ENCODE measurements at places on chromosomes 5 and 9. TPM values are rescaled to one million over a fixed set of nuclear protein-coding genes. Genes with fewer than 3 reads are reported as not detected.

Gene ANKRD55
- total RNA-seq = not detected

Gene STPG3
- 0.66 TPM for total RNA-seq

Gene RASEF
- 0.44 TPM for total RNA-seq

Gene TNFSF8
- total RNA-seq = not detected

Gene CDX1
- total RNA-seq = 0.17 TPM

Gene PLAC8L1
- total RNA-seq = not detected

Gene PCYOX1L
- 5.2 TPM for total RNA-seq

Gene SYK
- not detected for total RNA-seq

Gene TTC39B
- total RNA-seq = 15.7 TPM

Gene SPATA9
- 0.29 TPM for total RNA-seq

Gene PCDHGA3
- total RNA-seq = 2.6 TPM

Gene PCDHB2
- 0.58 TPM for total RNA-seq

Gene DMGDH
- total RNA-seq = 2.5 TPM

Gene GABRA6
- not detected for total RNA-seq

Gene WNK2
- 0.15 TPM for total RNA-seq

Gene CERT1
- total RNA-seq = 43.3 TPM

Gene TAF11L11
- not detected for total RNA-seq

Gene PHPT1
- total RNA-seq = 79.6 TPM

Gene RAB3C
- total RNA-seq = not detected

Gene PCDH1
- 0.33 TPM for total RNA-seq

Gene EGFLAM
- 3.0 TPM for total RNA-seq

Gene AHRR
- total RNA-seq = 86.8 TPM

Gene SLC6A3
- under 0.01 TPM for total RNA-seq

Gene CDH10
- total RNA-seq = 0.83 TPM

Gene PCDHB14
- 1.2 TPM for total RNA-seq

Gene ORM1
- total RNA-seq = not detected

Gene PDE6A
- not detected for total RNA-seq
